Mesenchymal stem cell (in vitro differentiated cells and primary cell): ENCODE measurements at places on chromosomes 6 and 20.

GRCh38 chr6:110484321-110484720, 7.9 kb upstream of the SLC22A16 start:
- peak; percentile 24 for DNase-seq

DNA sequence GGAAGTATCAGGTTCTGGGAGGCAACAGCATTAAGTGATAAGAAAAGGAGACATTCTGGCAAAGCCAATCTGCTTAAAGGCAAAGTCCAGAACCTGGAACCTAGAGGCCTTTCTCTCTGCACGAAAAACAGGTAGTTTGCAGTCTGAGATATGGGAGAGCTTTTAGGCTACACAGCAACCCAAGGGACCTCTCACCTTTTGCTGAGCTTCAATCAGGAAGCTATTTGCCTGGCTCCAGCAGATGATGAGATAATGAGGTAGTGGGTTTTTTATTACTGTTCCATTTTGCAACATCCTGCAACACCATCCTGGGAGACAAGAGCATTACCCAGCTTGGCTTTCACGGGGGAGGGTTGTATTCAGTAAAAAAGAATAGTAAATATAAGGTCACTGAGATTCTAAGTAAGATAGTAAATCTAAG, 143.1 kb downstream of the ADGRG6 start:
- DNase-seq: no peak

DNA sequence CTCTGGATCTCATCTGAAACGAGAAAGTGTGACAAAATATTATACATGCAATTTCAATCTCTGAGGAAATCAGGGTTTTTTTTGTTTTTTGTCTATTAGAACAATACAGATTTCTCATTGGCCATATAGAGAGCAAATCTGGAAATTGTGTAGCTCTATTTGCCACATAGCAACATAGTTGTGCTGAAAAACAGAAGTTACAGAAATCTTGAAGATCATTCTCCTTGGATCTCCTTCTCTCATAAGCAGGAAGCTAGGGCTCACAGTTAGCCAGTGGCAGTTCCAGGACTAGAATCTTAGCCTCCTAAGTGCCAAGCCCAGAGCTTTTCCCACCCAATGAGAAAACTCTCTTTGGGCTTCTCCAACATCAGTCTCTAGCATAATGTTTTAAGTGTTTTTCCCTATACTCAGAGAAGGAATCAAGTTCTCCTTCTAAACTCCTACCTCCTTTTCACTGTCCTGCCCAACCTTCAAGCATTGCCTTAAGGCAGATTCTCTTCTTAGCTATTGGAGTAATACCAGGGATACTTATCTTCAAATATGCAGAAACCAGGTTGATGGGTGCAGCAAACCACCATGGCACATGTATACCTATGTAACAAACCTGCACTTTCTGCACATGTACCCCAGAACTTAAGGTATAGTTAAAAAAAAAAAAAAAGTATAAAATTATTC, 211.6 kb downstream of the ALDH8A1 start:
- no peak for DNase-seq

DNA sequence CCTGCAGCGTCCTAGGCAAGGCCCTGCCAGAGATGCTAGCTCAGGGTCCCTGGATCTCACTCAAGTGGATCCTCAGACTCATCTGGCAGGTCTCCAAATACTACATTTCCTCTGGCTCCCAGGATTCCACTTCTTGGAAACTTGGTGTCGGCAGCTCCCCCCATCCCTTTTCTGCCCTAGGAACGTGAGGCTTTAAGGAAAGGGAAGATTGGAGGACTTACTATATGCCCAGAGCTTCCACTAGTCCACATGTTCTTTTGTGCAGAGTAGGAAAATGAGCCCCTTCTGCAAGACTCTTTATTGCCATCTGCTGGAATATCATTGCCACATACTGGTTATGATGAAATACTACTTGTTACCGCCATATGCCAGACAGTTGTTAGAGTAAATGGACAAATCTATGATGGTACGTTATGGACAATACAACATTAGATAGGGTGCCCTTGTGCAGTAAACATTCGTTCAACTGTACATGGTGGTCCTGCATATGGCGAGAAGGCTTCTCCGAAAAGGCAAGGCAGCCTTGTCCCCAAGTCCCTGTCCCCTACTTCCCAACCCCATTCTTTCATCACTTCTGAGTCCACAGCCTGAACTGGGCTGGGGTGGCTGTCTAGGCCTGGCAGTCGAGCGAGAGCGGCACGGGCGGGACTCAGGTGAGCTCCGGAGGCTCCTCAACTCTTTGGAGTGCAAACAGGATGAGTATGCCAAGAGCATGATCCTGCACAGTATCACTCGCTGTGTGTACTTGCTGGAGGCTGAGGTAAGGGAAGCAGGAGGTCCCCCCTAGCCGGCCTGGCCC, 780 bp downstream of the ARMC12 start:
- DNase-seq: peak; percentile 85

- no peak for DNase-seq
Observed at GRCh38 chr20:53575481-53576194, 18.0 kb downstream of the ZNF217 start.

DNA sequence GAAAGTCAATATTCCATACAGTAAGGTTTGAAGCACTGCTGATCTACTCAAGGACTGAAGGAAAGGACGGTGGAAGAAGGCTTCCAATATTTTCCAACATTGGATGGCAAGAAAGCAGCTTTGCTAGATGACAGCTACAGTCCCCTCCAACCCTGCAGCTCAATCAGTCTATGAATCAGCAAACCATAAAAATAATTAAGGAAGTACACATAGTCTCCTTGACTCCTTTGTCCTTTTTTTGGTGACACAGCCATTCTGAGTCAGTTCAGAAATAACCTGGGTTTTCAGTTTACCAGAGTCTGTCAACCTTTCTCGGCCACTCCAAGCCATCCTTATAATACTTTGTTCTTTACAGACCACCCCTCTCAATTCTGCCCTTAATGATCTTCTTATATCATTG, 232.5 kb downstream of the IBTK start:
- DNase-seq: peak; percentile 17
